ENCODE measurements at places on chromosomes 1 and 21.

DNA sequence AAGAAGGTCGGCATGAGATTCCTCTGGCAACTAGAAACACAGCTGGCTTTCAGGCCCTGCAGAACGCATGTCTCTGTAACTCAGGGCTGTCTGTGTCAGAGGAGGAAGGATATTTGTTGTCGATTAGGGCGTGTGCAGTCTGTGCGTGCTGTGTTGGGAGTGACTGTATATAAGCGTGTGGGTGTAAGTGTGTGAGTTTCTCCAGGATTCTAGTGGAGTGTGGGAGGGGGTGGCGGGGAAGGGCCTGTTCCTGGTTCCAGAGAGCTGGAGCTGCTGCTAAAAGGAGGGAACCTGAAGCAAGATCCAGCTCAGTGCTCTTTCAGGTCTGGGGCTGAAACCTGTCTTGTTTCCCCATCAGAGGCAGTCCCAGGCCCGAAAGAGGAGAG, 74.3 kb downstream of the SLC16A1 start:
- DNase-seq = no peak

GRCh38 chr1:79128722-79129121, 122.2 kb upstream of the ADGRL4 start:
- DNase-seq = no peak

DNA sequence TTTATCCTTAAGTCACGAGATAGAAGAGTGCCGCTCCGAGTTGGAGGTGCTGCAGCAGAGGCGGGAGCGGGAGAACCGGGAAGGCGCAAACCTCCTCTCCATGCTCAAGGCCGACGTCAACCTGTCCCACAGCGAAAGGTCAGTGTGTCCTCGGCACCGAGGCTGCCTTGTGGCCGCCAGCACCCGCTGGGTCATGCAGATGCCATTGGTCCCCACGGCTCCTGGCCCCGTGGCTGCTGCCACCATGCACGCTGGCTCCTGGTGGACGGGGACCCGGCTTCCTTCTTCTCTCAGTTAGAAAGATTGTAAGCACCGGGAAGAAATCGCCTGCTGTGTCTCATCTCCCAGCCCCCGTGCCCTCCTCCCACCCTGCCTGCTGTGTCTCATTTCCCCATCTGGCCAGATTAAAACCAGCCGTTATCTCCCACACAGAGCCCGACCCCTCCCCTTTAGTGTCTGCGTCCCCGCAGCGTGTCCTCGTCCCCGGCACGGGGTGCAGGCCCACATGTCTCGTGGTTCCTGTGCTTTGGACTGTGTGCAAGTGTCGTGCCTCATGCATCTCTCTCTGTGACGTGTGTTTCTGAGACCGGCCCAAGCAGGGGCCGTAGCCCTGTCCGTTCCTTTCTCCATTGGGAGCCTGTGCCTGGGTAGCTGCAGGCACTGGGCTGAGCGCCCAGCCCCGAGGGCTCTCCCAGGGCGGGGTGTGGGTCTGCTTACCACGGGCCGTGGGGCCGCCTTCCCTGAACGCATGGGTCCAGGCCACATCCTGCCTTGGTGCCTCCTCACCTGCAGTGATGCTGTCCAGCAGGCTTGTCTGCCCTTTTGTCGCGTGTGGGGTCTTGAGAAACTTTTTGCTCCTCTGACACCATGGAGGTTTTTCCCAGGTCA, 62.1 kb downstream of the PCNT start:
- DNase-seq = peak; percentile 31

- no peak for DNase-seq
Measured at GRCh38 chr21:15616864-15617574, 112.8 kb upstream of the USP25 start.

- DNase-seq = peak; percentile 14
Measured at GRCh38 chr1:176558561-176558960, 95.6 kb downstream of the PAPPA2 start.

DNA sequence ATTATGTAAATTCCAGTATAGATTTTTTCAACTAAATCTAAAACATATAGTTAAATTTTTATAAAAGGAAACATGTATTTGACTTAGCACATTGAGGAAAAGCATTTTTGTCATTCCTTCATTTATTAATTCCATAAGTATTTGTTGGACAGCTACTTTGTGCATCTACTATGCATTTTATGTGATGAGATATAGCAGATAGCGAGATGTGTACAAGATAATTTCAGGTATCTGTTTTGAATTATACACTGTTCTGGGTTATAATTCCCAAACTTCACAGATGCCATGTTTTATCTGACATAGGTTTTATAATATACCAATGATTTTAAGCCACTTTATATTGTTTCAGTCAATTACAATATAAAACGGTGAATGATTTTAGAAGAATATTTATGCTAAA, 398.7 kb downstream of the USH2A start:
- no peak for DNase-seq

- DNase-seq = peak; percentile 56
Measured at GRCh38 chr21:44737706-44738354, 26.5 kb upstream of the TSPEAR start.

GRCh38 chr1:169108223-169108622, 1.7 kb downstream of the ATP1B1 start:
- DNase-seq = no peak

- no peak for DNase-seq
Measured at GRCh38 chr1:180917306-180918065, 4.8 kb downstream of the KIAA1614 start.

GRCh38 chr1:152904688-152905440, 3.5 kb upstream of the IVL start:
- no peak for DNase-seq

DNA sequence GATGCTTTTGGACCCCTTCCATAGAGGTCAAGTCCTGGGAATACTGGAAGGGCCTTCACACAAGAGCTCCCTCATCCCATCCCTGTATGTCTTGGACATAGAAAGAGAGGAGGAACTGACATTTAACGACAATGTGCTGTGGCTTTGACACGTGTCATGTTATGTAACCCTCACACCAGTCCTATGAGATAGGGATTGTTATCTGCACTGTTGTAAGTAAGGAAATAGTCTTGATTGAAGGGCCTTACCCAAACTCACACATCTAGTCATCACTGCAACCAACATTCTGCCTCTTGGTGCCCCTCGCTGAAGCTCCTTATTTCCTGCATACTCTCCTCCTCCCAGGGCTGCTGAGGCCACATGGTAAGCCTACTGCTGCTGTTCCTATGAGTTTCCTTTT, 63.7 kb upstream of the ANGPTL1 start:
- no peak for DNase-seq

DNA sequence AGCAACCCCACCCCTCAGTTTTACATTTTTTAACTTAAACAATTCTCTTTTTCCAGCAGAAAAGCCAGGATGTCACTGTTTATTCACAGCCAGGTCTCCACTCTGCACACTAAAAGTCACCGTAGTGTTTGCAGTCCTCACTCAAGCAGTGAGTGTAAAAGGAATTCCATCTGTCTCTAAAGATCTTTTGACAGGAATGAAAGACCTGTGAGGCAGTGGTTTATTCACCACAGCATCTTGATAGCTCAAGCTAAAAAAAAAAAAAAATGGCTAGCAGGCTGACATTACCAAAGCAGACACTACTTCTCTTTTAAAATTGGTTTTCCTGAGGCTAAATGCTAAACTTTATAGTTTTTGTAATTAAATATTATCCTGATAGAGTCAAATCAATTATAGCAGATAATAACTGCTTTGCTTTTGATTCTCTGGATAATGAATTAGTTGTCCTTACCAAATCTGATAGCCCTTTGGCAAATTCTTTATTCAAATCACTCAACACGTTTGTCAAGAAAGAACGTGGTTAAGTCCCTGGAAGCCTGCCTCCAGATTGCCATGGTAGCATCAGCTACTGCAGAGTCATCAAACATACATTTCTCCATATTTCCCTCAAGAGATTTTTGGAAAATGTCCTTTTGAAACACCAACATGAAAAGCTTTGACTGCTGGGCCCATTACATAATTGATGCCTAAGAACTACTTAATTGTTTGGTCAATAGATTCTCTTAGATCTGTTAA, 22.2 kb upstream of the SLC5A9 start:
- no peak for DNase-seq

DNA sequence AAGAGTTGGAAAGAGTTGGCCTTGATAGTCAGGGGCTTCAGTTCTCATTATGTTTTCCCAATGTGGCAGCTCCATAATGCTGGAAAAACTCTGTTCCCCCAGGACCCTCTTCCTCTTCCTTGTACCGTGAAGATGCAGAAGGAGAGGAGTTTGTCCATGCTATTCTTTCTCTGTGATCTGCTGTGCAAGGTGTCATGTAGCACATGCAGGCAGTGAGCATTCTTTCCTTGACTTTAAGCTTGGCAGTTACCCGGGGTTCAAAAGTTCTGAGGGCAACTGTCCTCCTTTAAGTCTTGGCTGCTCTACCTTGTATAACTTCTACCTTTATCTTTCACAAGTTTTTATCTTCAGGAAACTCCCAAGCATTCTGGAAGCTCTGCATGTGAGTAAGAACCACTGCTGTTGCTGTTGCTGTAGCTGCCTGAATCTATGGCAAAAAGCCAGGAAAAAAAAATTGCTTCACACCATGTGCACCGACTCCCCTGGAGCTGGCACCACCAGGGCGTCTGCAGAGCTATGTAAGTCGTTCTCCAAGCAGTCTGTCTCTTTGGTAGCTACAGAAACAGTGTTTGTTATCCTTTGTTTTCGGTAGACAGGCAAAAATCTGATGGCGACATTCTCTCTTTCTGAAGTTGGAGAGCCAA, 42.7 kb upstream of the SLC16A1 start:
- peak; percentile 9 for DNase-seq

GRCh38 chr1:209154912-209155311, 428.6 kb upstream of the CAMK1G start:
- DNase-seq = no peak

GRCh38 chr1:71603044-71603776, 522.4 kb upstream of the ZRANB2 start:
- DNase-seq = no peak

DNA sequence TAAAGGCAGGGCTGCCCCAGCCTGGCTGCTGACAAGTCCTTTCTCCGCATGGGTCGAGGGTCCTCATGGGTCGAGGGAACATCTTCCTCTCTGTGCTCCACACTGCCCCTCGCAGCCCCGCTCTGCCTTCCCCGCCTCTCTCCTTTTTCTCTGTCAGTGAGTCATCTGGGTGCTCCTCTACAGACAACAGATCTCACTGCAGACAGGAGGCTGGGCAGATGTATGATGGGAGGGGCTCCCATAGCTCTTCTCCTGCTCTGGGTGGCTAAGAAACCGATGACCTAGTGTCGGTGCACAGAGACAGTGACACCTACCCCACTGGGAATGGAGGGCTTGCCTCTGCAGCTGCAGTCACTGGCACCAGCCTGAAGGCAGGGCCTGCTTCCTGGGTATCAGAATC, 5.5 kb downstream of the KCNA10 start:
- no peak for DNase-seq

DNA sequence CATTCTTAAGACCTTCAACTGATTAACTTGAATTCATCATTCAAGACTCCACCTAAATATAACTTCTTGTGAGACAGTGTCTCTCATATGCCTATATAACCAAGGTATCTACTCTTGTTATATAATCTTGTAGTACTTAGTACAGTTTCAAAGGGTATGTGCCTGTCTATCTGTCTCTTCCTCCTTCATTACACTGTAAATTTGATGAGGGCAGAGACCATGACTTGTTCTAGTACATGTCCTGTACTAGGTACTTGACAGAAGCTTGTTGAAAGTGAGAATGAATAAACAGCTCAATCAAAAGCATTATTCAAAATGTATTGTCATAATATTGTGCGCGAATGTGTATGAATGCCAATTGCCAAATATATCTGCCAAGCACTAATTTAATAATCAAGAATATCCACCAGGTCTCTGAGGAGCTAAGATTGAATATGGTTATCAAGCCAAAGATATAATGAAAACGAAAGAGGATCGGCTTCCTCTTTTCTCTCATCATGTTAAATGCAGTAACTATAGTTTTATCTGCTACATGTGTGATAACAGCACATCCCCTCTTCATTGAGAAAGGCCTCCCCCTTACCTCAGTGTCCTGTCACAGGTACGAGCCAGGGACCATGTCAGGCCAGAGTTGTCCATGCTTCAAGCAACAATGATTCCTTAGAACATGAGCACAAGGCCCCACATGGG, 117.3 kb downstream of the UCHL5 start:
- no peak for DNase-seq

GRCh38 chr1:38334930-38335592, 288.5 kb upstream of the POU3F1 start:
- DNase-seq = no peak

GRCh38 chr21:15052459-15052763, 12.4 kb downstream of the NRIP1 start:
- DNase-seq = no peak

GRCh38 chr1:11841245-11842153, 6.1 kb downstream of the NPPA start:
- DNase-seq = no peak

GRCh38 chr1:240610636-240611035, 1.3 kb downstream of the GREM2 start:
- no peak for DNase-seq

- DNase-seq = no peak
Measured at GRCh38 chr21:14814991-14815390, 249.8 kb downstream of the NRIP1 start.

DNA sequence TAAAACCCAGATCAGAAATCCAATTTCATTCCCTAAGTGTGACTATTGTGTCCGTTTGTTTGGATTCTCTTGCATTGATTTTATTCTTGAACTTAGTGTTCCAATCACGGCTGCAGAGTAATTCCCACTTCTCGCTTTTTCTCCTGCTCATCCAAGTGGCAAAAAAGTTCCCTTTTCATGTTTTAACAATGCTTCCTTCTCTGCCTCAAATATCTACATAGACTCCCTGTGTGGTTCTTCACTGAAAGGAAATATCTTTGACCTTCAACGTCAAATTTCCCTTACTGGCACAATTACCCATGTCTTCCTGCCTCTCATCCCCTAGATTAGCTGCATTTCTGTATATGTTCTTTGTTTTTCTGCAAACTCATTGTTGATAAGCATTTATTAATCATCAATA, 305.4 kb downstream of the BACH1 start:
- no peak for DNase-seq

DNA sequence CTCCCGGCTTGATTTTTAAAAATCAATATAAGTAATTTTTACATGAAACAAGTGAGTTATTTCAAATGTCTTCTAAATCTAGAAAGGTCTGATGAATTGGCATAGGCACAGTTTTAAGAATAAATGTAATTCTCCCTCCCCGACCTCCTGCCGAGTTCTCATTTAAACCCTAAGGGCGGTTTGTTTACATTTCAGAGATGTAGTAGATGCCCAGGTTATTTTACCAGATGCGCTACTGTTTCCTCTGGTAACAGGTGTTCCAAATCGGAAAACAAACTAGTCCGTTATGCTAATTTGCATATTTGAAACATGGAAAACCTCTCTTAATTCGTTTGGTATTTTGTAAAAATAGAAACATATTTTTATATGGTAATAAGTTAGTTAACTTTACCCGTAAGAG, 53.8 kb upstream of the CFAP126 start:
- DNase-seq = peak; percentile 8

- no peak for DNase-seq
Measured at GRCh38 chr1:227440182-227440581, 121.9 kb upstream of the CDC42BPA start.

- no peak for DNase-seq
Measured at GRCh38 chr1:214901718-214902117, 180.8 kb upstream of the KCNK2 start.
